ENCODE measurements at places on chromosomes 2 and 18. TPM values are rescaled to one million over a fixed set of nuclear protein-coding genes. Genes with fewer than 3 reads are reported as not detected.
A peak's percentile ranks its signal among the peaks of the same experiment; 100 is the strongest.

GRCh38 chr18:37640504-37640903 lies 74.9 kb upstream of the CELF4 start:
- DNase-seq, result no peak

GRCh38 chr2:29129586-29130281 lies 14.5 kb downstream of the CLIP4 start:
- DNase-seq, result no peak

DNA sequence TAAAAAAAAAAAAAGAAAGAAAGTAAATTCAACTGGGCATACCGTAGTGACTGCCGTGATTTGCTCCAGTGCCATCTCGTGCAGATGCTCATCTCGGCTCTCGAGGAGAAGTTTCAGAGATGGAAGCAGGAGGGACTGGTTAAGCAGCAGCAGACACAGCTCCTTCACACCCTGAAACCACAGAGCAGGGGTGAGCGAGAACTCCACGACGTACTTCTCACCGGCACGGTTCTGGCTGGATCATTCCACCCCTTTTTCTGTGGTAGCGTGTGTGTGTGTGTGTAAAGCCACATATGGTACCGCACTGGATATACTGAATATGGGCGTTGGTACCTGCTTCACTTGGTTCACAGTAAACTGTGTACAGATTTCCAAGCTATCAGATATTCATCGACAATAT lies 382.2 kb downstream of the NBAS start:
- DNase-seq, result no peak

GRCh38 chr2:129464036-129464435 lies 515.4 kb upstream of the RAB6C start:
- no peak for DNase-seq

- DNase-seq, result no peak
These were observed 279.0 kb downstream of the CALCRL start for GRCh38 chr2:187168720-187169713.

DNA sequence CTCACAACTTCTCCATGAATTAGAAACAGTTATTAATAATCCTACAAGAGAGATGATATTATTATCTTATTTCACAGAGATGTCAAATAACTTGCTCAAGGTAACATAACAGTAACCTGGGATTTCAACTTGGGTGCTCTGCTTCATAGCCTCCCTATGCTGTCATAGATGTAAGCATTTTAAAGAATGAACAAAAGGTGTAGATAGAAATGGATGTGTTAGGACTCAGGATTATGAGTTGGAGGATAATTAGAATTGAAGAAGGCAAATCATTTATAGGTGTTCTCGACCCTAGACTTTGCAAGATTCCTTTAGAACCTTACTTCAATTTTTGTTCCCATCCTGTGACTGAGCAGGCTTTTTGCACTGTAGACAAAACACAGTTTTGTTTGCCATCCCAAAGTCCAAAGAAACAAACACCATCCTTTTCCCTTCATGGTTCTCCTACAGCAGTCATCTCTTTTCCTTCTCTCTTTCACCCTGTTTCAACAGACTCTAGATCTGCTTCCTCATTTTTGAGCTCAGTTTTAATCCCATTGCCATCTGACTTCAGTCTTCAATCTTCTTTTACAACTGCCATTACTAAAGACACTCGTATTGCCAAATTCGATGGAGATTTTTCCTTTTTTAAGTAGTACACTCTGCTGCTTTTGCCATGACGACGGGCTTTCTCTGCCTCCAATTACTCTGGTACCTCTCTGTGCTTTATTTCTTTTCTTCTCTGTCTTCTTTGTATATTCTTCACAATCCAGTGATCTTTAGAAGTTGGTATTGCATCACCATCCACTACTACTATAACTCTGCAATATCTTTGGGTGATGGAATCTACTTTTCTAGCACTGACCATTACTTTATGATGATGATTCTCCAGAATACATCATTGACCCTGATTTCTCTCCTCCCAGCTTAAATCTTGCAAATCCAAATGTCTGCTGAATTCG lies 4.5 kb downstream of the HNMT start:
- DNase-seq, result no peak

DNA sequence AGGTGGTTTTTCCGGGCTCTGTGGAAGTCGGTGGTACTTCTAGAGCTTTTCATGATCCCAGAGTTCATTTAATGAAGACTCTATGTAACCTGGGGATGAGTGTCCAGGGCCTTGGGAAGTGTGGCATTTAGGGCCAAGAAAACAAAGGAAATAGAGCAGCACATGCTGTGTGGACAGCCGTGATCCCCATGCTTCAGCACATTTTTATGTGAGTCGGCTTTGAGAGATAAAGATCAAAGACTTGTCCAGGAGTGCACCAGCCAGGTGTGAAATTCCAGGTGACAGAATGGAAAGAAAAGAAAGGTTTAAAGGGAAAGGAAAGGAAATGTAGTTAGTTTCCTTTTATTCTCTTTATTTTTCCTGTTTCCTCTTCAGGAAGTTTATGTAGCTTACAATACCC lies 258.0 kb upstream of the NRP2 start:
- no peak for DNase-seq

DNA sequence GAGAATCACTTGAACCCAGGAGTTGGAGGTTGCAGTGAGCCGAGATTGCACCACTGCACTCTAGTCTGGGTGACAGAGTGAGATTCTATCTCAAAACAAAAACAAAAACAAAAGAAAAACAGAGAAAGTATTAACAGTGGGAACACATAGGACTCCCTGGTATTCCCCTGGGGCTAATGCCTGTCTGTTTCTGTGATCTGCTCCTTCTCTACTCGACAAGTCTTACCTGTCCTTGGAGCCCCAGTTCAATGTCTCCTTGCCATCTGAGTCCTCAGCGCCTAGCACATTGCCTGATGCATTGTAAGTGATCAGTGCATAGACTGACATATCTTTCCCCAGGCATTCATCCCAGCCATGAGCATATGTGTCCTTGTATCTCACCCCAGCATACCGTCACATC lies 85.8 kb downstream of the ASAP2 start:
- no peak for DNase-seq

GRCh38 chr2:18519914-18520450 lies 40.5 kb downstream of the RDH14 start:
- DNase-seq, result no peak

- DNase-seq, result no peak
These were observed 123.1 kb downstream of the EIPR1 start for GRCh38 chr2:3254442-3254941.

- no peak for DNase-seq
These were observed 283.7 kb upstream of the VWC2L start for GRCh38 chr2:214127170-214127569.

GRCh38 chr2:230908595-230909191 lies 16.3 kb downstream of the GPR55 start:
- DNase-seq, result peak; percentile 1

DNA sequence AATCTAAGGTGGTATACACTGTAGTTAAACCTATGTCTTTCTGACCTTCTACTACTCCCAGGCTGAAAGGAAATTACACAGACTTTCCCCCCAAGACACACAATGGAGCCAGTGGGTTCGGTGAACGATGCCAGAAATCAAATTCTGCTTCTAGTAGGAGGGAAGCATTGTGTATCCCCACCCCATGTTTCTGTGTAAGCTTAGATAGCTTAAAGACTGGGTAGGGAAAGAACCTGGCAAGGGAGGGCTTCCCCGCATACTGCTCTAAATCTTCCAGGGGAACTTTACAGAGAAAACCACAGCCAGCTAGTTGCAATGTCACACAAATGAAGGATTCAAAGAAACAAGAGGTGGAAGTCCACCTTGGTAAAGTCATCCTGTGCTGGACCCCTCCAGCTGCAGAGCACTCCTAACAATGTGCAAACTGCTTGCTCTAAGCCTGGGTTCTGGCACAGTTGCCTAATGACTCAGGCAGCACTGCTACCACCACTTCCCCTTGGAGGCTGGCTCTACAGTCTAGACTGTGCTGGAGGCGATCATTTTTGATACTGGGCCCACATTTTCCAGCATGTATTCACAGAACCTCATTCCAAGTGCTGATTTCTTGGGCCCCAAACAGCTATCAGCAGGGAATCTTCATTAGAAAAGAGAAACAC lies 47.5 kb downstream of the TRIB2 start:
- DNase-seq, result no peak

DNA sequence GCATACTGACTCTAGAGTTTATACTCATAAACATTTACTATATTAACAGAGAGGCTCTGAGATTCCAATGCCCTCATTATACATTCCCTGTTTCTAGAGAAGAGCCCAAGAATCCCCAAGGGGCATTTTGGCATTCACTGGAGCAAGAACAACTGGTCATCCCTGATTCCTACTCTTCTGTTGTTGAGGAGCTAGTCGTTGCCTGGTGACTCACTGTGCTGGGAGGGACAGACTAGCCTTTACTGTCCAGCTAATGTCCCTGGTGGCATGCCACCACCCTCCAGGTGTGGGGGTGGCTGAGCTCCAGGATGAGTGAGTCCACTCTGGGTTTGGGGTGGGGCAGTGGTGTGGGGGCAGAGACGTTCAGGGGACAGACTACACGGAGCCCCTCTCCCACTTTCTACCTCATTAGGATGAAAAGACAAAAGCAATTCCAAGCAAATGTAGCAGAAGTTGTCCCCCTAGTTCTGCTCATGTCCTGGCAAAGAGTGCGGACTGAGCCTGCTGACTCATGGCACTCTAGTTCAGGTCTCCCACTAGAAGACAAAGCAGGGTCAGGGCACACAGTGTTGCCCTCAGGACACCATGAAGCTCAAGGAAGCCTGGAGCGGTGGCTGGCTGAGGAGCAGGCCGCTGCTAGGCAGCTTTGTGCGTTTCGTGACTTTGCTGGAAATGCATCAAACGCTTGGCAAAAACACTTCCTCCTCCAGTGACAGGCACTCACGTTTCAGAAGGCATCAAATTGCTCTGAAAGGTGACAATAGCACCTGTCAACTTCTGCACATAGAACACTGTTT lies 49.4 kb downstream of the RHOB start:
- DNase-seq, result peak; percentile 69

- no peak for DNase-seq
These were observed 220.8 kb downstream of the TFCP2L1 start for GRCh38 chr2:121064186-121064585.

GRCh38 chr2:96265349-96265839 lies 403 bp downstream of the TMEM127 start:
- DNase-seq, result peak; percentile 27

DNA sequence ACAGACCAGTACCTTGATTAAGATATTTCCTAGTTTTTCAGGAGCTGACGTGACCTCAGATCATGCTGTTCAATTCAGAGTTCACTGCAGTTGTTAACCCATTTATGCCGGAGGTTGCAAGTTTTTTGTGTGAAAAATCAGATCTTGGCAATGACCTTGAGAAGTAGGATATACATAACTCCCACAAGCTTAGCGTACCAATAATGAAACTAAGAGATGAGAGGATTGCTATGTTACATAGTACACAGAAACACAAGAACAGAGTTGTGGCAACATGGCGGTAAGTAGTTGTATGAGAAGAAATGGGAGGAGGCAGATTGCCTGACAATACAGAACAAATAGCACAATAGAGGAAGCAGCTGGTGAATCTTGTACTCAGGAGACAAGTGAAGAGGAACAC lies 39.1 kb downstream of the PPIG start:
- DNase-seq, result no peak

- peak; percentile 14 for DNase-seq
These were observed 4.1 kb downstream of the FIGN start for GRCh38 chr2:163731735-163732134.

DNA sequence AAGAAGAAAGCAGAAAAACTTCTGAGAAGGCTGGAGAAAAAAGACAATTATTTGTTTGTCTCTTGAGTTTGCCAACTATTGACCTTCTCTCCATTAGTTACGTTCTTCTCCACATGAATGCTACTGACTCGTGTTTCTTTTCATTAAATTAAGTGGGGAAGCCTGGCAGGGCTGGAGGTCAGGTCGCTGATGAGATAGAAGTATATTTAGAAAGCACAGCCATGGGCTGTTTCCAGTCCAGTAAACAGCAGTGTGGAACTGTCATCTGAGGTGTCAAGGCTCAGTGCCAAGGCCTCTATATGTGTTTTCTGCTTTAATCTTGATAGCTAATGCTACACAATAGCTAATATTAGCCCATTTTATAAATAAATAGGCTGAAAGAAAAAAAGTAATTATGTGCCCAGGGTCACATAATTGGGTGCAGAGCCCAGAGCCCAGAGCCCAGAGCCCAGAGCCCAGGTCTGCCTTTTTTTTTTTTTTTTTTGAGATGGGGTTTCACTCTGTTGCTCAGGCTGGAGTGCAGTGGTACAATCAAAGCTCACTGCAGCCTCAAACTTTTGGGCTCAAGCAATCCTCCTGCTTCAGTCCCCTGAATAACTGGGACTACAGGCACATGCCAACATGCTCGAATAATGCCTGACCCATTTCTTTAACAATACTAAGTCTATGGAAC lies 6.3 kb downstream of the MSGN1 start:
- no peak for DNase-seq

GRCh38 chr2:154480521-154480920 lies 218.0 kb upstream of the KCNJ3 start:
- no peak for DNase-seq

- peak; percentile 78 for DNase-seq
These were observed 89.6 kb downstream of the UXS1 start for GRCh38 chr2:106104332-106105062.

GRCh38 chr2:240629968-240630770 lies 4.9 kb downstream of the GPR35 start:
- no peak for DNase-seq

GRCh38 chr18:75783566-75784281 lies 356.2 kb upstream of the SMIM21 start:
- peak; percentile 19 for DNase-seq

GRCh38 chr2:48617618-48618017 lies at the start of gene GTF2A1L:
Gene GTF2A1L (plus strand): TSS chr2:48617856. CDS start chr2:48617875, 19 bp downstream.
- no peak for DNase-seq

DNA sequence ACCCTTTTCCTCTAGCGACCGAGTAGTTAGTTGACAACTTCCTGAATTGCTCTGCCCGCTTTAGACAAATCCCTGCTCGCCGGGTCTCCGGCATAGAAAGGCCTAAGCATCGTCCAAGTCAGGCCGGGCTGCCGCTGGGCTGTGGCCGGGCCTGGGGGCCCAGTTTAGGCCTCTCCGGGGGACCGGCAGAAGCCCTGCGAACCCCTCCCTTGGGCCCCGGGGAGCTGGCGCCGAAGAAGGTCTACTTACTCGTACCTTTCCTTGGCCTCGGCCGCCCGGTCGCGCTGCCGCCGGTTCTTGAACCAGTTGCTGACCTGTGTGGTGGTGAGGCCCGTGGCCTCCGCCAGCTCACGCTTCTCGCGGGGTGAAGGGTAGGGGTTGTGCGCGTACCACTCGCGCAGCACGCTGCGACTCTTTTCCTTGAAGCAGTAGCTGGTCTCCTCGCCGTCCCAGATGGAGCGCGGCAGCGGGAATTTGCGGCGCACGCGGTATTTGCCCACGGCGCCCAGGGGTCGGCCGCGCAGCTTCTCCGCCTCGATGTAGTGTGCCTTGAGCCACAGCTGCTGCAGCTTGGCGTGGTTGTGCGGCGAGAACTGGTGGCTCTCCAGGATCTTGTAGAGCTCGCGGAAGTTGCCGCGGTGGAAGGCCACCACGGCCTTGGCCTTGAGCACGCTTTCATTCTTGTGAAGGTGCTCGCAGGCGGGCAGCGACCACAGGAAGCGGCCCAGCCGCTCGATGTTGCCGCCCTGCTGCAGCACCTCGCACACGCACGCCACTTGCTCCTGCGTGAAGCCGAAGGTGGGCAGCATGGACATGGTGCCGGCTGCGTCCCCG lies 739 bp downstream of the SIX2 start:
- peak; percentile 71 for DNase-seq

MROH2A gene
- not detected for total RNA-seq

PHOSPHO2 gene
- total RNA-seq, result 4.9 TPM

CXCR1 gene
- total RNA-seq, result not detected

STARD6 gene
- not detected for total RNA-seq

FKBP1B gene
- 41.8 TPM for total RNA-seq

ZNF396 gene
- total RNA-seq, result 0.06 TPM

C2orf80 gene
- not detected for total RNA-seq

C1QL2 gene
- not detected for total RNA-seq

IL18R1 gene
- total RNA-seq, result not detected

USP40 gene
- 38.4 TPM for total RNA-seq

RAPGEF4 gene
- 5.1 TPM for total RNA-seq

HOXD1 gene
- total RNA-seq, result 0.06 TPM
